ENCODE measurements at places on chromosomes 4 and X.

DNA sequence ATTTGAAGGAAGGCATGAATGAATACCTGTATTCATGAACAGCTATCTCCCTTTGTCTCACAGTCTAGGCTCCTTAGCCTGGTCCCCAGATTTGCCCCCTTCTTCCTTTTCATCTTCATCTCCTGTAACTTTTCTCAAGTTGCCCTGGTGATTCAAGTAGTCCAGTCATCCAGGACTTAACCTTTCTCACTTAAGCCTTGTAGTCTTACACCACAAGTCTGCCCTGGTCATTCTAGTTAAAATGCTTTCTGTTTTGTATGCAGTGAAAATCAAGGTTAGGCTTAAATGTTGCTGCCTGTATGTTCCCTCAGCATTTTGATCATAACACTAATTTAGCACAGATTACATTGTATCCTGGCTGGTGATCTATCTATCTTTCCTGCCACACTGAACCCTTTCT lies 58.5 kb upstream of the SLC7A11 start:
- no peak for DNase-seq

DNA sequence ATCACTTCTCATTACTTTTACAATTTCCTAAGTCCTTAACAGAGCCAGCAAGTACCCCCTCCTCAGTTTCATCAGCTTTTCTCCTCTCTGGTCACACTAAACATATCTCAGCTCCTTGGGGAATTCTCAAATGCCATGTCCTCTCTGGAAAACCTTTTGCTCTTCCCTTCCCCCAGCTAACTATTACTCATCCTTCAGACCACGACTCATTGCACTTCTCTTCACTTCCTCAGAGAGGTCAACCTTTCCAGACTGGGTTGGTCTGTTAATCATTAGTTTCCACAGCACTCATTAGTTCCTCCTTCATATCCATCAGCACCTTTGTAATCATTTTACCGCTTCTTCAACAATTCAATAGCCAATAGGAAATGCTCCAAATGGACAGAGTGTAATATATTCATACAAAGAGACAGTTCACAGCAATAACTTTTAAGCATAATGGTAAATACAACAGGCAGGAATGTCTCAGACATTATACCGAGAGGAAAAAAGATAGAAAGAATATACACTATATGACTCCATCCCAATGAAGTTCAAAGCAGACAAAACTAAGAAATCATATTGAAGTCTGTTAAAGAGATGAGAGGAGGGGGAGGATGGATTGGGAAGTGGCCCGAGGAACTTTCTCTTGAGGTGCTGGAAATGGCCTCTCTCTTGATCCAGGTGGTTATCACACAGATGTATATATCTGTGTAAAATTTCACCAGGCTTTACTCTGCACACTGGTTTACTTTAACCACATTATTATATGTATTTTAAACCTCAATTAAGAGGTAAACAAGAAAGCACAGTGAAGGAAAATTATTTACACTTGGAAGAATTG lies 39.6 kb downstream of the DDX60L start:
- DNase-seq = no peak

- no peak for DNase-seq
Measured at GRCh38 chrX:46665232-46666152, 91.9 kb downstream of the CHST7 start.

DNA sequence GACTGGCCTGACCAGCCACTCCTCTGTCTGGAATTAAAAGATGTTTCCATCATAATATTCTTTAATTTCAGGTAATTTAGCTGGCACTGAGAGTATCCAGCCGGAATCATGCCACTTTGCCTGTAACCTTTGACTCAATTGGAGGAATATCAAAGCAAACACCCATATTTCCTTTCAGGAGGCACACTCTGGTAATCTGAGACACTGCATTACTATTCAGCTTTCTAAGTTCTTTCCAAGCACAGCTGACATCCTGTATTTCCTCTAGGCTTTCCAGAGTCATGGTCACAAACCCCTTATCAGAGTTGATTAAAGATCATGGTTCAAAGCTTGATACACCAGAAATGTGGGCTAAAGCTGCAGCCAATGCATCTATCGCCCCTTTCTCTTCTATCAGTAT lies 29.3 kb downstream of the INTS12 start:
- no peak for DNase-seq

- no peak for DNase-seq
Measured at GRCh38 chr4:82560853-82561785, 669 bp downstream of the TMEM150C start.

DNA sequence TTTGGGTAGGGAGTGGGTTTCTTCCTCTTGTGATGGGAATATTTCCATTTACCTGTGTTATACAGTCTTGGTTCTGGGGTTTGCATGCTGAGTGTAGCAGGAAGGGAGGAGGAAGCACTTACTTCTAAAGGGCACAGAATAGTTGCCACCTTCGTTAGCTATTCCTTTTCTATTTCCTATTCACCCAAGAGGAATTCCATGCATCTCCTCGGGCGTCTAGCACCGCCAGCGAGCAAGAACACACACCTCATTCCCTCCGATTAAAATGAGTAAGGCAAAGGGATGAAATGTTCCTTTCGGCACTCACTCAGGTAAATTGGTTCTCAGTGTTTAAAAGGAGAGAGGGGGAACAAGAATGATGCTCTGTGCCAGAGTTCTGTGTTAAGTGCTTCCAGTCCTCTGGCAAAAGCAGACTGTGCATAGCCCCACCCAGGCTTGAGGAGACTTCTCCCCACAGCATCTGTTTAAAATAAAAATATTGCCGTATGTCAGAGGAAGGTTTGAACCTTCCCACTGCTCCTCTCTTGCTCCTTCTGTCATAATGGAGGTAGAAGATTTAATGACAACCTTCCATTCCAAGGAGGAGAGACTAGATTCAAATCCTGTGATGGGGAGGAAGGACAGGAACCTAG lies 351.4 kb downstream of the PTTG2 start:
- no peak for DNase-seq

DNA sequence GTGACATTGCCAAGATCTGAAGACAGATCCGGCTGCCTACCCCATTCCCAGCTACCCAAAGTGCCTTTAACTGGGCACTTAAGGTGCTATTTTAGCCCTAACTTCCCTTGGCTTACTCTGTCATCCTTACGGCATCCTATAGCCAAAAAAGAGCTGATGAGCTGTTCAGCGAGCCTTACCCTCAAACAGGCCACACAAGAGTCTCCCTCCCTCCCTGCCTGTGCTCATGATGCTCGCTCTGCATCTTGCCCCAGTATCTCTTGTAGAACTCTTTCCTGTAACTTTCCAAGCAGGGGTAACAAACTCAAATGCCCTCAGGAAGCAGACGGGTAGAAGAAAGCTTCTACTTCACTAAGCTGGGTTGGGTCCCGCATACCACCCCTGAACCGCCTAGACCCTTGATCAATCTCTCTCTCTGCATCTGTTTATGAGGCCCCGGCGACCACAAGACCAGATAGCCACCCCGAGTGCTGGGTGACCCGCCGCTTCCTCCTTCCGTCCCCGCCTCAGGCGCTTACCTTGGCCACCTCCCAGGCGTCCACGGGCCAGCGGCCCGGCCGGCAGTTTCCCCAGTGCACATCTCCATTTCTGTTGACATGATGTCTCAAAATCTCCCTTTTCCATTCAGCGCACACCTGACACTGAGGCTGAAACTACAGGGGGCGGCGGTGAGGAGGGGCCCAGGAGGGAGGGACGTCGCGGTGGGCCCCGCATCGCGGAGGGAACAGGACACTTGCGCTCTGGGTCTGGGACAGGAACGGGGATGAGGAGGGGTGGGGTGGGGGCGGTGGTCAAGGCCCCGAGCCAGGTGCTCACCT lies 663 bp downstream of the CXorf38 start:
- peak; percentile 30 for DNase-seq

DNA sequence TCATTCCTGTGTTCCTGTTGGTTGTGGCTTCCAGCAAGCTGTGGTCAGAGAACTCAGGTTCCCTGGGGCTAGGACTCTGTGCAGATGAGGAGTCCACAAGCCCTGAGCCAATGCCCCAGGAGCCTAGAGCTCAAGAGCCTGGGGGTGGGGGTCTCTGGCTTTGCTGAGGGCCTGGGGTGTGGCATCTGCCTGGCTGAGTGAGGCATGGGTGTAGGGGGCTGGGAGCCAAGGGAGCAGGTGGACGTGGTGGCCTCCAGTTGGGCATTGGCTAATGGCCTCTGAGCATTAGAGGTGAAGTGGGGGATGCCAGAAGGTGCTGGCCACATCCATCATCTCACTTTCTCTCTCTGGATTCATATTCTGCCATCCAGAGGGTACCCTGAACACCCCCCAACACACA lies 5.3 kb upstream of the MAMLD1 start:
- no peak for DNase-seq

- DNase-seq = no peak
Measured at GRCh38 chr4:108175966-108176365, 7.2 kb upstream of the LEF1 start.

DNA sequence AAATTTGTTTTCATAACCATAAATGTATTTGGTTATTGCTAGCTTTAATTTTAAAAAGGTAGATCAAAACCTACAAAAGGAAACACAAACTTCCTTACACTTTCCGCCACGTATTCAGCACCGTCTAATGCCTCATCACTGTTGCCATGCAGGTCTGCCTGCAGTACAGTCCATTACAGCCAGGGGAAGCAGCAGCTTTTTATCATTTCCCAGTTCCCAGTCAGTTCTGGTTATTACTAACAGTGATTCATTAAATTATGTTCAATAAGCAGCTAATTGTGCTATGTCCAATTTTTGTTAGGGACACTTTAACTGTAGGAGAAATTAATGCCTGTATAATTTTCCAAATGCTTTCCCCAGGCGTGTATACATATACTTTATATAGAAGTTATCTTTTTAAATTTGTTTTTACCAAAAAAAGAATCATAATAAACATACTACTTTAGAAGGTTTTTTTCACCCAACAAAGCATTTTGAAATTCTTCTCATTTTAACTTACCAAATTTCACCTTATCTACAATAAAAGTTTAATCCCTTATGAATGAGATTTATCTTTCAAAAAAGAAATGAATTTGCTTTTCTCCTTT lies 93.3 kb downstream of the ANXA3 start:
- peak; percentile 50 for DNase-seq

- no peak for DNase-seq
Measured at GRCh38 chr4:152677117-152677516, 2.7 kb downstream of the TMEM154 start.

DNA sequence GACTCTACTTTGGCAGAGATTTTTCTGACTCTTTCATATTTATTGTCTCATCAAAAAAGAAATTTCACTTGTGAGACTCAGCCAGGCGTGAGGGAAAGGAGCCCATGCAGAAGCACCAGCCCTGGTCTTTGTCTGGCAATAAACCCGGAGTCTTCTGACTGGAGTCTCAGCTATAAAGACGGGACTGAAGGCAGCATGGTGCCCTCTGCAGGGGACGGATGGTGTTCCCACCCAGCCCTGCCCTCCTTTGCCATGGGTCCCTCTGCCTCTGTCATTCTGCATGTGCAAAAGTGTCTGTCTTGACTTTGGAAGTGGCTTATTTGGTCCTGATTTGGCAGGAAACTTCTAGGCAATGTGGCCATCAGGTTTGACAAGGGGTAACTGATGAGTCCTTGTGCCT lies 14.2 kb downstream of the ZNF185 start:
- no peak for DNase-seq

DNA sequence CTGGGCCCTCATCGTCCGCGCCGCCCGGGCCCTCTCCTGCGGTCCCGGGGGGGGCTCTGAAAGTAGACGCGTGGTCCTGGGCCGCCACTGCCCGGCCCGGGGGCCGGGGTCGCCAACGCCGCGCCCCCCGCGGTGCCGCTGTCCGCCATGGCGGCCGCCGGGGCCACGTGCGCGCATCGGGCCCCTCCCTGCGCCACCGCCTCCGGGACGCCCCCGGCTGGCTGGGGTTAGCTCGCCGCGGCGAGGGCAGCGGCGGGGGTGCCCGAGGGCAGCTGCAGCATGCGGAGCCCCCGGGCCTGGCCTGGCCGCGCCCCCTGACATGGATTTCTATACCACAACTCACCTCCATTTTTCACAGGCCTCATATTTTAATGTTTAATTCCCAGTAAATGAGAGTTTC lies 61.8 kb downstream of the ELF2 start:
- DNase-seq = no peak

GRCh38 chr4:98937986-98938720 lies 9.2 kb upstream of the EIF4E start:
- no peak for DNase-seq

DNA sequence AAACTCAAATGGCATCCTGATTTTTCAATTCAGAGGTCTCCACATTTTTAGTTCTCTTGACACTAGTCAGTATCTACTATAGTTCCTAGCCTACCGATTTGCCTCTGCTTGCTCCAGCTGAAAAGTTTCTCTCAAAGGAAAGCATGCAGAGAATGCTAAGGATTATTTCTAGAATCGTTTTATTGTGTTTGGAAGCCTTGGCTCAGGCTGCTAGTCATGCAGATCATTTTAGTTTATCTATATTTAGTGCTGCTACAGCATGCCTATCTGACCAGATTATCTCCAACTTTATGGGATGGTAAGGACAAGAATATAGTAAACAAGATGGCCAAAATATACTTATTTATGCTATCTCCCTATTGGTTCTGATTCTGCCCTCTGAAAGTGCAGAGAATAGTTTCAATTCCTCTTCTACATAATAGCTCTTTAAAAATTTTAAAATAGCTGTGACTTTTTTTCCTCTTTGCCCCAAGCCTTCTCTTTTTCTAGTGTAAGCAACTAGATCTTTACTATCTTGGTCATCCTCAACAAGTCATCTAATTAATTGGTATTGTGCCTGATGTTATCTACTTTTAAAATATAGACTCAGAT lies 15.7 kb upstream of the DRP2 start:
- no peak for DNase-seq

- no peak for DNase-seq
Measured at GRCh38 chr4:2768124-2768523, 12.0 kb upstream of the TNIP2 start.

- no peak for DNase-seq
Measured at GRCh38 chrX:150455215-150455608, 92.1 kb downstream of the MAMLD1 start.

DNA sequence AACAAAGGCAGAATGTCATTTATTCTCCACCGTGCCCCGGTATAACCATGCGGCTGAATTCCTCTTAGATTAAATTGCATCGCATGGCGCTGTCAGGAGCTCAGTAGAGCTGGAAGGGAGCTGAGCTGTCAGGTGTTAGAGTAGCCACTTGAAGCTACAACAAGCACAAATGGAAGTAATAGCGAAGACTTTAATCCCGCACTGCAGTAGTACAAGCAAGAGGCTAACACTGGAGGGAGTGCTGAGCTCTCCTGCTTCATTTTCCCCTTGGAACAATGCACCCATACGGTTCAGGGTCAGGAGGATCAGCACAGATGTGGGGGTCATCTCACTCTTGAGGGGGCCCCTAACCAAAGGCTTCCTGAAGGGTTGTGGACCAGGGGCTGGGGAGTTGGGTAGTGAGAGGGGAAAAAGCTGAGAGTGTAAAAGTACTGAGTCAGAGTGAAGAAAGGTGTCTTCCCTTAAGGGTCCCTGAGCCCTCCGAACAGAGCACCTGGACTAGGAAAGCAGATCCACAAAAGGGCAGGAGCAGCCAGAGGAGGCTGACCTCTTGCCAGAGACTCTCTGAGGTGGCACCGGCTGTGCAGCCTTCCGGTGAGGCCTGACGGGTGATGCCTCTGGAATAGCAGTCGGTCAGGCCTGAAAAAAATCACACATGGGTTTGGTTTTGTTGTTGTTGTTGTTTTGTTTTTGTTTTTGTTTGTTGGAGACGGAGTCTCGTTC lies 36.0 kb upstream of the CBR4 start:
- no peak for DNase-seq
